ENCODE measurements at places on chromosomes 12 and 14.

DNA sequence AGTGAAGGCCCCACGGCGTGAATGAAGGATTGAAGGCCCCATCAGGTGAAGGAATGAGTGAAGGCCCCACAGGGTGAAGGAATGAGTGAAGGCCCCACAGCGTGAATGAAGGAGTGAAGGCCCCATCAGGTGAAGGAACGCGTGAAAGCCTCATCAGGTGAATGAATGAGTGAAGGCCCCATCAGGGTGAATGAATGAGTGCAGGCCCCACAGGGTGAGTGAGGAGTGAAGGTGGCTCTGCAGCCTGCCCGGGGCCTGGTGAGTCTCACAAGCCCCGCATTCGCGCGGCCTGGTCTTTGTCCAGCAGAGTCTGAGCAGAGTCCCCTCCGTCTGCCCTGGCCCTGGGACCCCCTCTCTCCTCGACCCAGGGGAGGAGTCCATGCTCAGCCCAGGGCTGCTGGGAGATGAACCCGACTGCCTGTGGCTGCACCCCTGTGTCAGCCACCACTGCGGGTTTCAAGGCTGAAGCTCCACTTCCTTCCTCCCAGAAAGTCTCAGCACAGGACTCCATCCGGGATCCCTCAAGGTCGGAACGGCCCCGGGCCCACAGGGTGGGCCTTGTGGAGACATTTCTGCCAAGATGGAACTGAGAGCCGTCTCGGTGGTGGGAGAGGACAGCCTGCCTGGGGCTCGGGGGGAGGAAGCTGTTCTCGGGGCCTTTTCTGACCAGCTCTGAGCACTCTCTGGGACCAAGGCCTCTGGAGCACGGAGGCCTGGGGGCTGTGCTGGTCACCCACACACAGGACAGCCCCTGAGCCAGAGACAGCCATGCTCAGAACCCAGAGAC, 37.4 kb upstream of the TMEM179 start:
- DNase-seq = no peak

DNA sequence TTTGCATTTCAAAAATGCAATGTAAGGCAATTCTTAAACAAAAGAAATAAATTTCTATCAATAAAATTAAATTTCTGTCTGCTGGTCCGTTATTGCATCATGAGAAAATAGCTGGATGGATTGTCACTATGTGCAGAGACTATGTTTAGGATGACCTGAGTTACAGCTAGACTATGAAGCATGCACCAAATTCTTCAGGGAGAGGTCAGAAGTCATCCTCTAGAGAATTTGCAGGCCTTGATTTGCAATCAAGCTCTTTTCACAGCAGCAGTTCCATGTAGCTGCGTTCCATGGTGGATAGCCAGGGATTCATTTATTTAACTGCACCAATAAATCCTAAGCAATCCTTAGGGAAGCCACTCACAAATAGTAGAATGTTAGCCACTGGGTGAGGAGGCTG, 253.7 kb downstream of the MSRB3 start:
- peak; percentile 46 for DNase-seq

GRCh38 chr12:49744363-49744885, 3.1 kb downstream of the TMBIM6 start:
- no peak for DNase-seq

DNA sequence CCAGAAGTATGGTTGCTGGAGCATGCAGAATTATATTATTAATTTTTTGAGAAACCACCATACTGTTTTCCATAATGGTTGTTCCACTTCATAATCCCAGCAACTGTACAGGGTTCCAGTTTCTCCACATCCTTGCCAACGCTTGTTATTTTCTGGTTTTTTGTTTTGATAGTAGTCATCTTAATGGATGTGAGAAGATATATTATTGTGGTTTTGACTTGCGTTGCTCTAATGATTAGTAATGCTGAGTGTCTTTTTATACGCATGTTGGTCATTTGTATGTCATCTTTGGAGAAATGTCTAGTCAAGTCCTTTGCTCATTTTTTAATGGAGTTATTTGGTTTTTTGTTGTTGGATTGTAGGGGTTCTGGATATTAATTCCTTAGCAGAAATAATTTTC, 58.1 kb downstream of the DAAM1 start:
- no peak for DNase-seq

GRCh38 chr12:105329926-105330282, 587 bp upstream of the C12orf75 start:
- DNase-seq = no peak

- peak; percentile 60 for DNase-seq
Measured at GRCh38 chr14:103628221-103628683, 759 bp upstream of the KLC1 start.

- DNase-seq = no peak
Measured at GRCh38 chr12:132942611-132943010, 13.5 kb downstream of the ZNF605 start.

DNA sequence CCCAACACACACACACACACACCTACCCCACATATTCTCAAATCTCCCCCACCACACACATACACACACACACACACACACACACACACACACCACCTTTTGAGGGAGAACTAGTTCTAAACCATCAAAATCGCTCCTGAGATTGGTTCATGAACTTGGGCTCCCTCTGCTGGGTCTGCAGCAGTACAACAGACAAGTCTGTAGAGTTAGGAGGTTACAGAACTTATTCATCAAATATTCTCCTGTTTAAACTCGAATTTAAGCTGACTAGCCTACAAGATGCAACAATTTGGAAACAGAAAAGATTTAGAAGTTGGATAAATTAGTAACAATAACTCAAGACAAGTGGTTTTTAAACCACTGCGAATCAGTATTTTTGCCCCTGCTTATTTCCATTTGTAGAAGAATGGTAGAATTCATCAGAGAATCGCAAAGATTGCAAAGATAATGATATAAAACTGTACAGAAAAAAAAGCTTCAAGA, 136.4 kb upstream of the USP15 start:
- DNase-seq = peak; percentile 17

GRCh38 chr12:45458854-45459807, 243.2 kb downstream of the ANO6 start:
- no peak for DNase-seq

DNA sequence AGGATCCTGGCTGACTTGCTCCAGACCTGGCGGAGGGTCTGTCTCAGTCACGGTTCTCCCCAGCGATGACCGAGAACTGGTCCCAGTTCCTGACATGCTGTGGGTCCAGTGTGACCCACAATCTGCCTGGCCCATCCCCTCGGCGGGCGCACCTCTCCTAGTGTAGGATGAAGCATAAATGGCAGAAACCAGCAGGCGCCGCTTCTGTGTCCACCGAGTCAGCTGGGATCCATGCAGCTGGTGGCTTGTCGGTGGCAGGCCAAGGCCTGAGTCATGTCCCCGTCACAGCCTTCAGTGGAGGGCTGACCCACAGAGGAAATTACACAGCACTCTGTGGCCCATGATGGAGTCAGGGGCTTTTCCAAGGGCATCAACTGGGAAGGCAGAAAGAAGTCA, 38.5 kb downstream of the NFKBIA start:
- DNase-seq = peak; percentile 76

GRCh38 chr12:78229591-78230101, 399.0 kb downstream of the NAV3 start:
- DNase-seq = peak; percentile 25

DNA sequence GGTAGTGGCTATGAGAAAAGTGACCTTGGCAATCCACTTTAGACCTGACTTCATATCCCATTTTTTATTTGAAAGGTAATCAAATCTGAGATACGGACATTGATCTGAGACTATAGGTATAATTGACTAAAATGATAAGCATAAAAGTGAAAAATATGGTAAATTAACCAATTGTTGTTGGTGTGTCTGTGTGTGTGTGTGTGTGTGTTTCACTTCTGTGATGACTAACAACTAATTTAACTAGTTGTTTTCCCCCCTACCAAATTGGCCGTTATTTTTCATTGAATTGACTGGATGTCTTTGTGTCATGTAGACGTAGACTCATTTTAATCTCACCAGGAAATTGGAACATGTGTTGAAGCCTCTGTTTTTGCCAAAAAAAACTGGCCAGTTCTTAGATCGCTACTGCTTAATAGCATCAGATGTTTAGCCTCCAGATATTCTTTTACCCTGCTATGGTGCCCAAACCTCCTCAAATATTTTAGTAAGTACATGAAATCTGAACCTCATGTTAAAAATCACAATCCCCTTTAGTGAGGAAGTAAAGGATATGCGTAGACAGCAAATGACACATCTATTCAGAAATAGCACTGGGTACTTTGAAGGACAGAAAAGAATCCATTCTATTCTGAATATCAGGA, 395.0 kb downstream of the EGLN3 start:
- no peak for DNase-seq

GRCh38 chr14:64566651-64567122, 16.9 kb downstream of the PPP1R36 start:
- no peak for DNase-seq

- DNase-seq = no peak
Measured at GRCh38 chr14:94494085-94494484, 15.2 kb downstream of the SERPINA12 start.

DNA sequence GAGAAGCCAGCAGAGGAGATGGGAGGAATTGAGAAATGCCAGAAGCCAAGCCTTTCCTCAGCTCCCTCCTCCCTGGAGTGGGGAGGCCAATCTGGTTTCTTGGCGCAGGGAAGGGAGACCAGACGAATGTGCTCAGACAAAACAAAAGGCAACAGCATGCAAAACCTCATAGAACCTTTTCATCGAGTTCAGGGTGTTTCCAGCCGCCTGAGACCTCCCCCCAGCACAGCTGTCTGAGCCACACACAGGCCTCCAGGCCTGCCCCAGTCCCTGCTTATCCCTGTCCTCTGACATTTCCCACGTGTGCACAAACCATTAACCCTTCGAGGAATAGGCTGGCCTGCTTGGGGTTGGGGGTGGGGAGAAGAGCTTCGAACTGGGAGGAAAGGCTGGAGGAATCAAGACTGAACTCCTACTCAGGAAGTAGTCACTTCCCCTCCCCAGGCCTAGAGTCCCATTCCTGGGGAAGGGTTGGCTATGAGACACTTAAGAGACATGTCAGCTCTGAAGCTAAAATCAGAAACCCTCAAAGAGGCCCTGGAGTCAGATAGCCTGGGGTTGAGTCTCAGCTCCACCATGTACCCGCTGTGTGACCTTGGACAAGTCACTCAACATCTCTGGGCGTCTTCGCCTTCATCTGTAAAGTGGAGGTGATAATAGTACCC, 10.7 kb downstream of the TBX3 start:
- DNase-seq = no peak

- no peak for DNase-seq
Measured at GRCh38 chr12:3491938-3492792, 1.2 kb downstream of the PRMT8 start.

DNA sequence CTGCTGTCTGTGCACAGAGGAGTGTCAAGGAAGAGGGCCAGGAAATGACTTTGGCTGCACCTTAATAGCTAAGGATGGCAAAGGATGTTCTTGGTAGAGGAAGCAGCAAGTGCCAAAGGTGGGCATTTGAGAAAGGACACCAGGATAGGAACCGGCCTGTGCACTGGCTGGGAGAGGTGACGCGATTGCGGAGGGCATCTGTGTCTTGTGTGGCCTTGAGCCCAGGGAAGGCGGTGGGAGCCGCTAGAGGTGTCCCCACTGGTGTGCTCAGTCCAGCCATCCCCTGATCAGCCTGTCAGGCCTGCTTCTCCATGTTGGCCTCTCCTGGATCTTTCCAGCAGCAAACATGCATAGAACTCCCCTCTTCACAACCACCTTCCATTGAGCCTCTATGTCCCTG, 30.2 kb downstream of the PAPLN start:
- no peak for DNase-seq

- no peak for DNase-seq
Measured at GRCh38 chr14:74346341-74346740, 1.9 kb upstream of the VRTN start.

- no peak for DNase-seq
Measured at GRCh38 chr14:99393059-99393655, 87.5 kb downstream of the SETD3 start.

GRCh38 chr12:39946361-39947280, 159.3 kb downstream of the SLC2A13 start:
- no peak for DNase-seq

DNA sequence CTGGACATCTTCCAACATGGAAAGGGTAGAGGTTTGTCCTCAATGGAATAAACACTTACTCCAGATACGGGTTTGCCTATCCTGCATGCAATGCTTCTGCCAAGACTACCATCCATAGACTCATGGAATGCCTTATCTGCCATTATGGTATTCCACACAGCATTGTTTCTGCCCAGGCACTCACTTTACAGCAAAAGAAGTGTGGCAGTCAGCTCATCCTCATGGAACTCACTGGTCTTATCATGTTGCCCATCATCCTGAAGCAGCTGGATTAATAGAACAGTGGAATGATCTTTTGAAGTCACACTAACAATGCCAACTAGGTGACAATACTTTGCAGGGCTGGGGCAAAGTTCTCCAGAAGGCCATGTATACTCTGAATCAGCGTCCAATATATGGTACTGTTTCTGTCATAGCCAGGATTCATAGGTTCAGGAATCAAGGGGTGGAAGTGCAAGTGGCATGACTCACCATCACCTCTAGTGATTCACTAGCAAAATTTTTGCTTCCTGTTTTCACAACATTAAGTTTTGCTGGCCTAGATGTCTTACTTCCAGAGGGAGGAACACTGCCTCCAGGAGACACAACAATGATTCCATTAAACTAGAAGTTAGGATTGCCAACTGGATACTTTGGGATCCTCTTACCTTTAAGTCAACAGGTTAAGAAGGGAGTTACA, 140.4 kb downstream of the SLC35F4 start:
- peak; percentile 73 for DNase-seq

DNA sequence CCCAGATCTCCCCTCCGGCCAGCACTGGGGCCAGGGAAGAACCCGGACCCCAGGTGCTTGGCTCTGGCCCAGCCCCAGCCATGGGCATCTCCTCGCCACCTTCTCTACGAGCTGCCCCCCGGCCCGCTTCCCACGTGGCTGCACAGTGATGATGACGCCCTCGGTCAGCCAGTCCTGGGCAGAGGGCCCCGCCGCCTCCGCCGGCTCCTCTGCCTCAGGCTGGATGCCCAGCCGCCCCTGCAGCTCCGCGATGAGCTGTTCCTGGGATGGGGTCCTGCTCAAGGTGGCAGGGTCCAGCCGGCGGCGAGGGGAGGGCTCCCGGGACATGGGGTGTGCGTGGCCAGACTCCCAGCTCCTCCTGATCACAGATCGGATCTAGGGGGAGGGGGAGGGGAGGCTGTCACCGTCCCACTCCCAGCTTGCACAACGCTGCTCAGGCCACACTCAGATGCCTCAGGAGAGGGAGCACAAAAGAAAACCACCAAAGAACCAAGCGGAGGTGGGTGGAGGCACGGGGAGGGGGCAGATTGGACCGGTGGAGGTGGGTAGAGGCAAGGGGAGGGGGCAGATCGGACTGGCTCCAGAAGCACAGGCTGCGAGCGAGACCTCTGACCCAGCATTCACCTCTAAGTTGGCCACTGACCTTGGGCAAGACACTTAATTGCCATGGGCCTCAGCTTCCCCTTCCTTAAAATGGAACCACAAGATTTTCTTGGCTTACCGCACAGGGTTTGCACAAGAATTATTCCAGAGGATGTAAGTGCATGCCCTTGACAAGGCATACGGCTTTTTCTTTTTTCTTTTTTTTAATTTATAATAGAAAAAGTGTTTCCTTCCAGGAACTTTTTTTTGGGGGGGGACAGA, 16.1 kb upstream of the RPLP0 start:
- DNase-seq = no peak
